Jurkat, Clone E6-1 (cell line): ENCODE measurements at places on chromosomes 6 and 20.

- no peak for DNase-seq
These were observed 208.4 kb upstream of the CNR1 start for GRCh38 chr6:88374553-88374952.

DNA sequence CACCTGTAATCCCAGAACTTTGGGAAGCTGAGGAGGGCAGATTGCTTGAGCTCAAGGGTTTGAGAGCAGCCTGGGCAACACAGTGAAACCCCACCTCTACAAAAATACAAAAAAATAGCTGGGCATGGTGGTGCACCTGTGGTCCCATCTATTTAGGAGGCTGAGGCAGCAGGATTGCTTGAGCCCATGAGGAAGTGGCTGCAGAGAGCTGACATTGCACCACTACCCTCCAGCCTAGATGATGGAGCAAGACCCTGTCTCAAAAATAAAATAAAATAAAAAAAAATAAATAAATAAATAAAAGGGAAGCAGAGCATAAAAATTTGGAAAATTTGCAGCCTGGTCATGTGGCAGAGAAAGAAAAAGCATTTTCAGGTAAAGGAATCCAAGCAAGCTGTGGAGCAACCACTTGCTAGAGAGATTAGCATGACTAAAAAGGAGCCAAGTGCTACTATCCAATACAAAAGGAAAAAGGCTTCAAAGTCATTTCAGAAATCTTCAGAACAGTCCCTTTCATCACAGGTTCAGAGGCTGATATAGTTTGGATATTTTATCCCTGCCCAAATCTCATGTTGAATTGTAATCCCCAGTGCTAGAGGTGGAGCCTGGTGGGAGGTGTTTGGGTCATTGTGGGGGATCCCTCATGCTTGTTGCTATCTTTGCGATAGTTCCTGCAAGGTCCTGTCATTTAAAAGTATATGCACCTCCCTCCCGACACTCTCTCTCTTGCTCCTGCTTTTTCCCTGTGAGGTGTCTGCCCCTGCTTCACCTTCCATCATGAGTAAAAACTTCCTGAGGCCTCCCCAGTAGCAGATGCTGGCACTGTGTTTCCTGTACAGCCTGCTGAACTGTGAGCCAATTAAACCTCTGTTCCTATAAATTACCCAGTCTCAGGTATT, 11.2 kb upstream of the TTK start:
- DNase-seq: no peak

GRCh38 chr6:9481292-9482029, 933.4 kb downstream of the TFAP2A start:
- no peak for DNase-seq

DNA sequence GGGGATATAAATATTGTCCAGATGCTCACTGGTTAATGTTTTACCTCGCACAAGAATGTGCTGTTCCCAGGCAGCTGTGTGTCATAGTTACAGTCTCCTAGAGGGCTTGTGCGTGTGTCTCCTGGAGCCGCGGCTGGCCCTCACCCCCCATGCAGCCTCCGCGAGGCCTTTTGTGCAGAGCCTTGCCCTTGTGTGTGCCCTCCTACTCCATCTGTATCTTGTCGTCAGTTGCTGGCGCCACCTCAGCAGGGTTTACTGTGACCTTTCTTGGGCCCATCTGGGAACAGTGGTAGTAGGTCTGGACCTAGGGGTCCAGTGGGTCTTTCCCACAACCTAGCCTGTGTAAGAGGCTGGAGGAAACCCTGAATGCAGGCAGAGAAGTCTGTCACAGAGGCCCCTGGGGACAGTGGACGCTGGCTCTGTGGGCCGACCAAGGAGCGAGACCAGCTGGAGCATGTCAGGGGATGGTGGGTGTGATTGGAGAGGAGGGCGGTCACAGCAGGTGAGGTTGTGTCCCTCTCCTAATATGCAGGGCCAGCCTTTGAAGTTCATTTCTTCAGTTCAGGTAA, 35.2 kb downstream of the PPP1R14C start:
- no peak for DNase-seq

GRCh38 chr6:44058617-44059358, 68.5 kb downstream of the MRPL14 start:
- DNase-seq: no peak

GRCh38 chr6:156131221-156131903, 645.8 kb upstream of the ARID1B start:
- no peak for DNase-seq

DNA sequence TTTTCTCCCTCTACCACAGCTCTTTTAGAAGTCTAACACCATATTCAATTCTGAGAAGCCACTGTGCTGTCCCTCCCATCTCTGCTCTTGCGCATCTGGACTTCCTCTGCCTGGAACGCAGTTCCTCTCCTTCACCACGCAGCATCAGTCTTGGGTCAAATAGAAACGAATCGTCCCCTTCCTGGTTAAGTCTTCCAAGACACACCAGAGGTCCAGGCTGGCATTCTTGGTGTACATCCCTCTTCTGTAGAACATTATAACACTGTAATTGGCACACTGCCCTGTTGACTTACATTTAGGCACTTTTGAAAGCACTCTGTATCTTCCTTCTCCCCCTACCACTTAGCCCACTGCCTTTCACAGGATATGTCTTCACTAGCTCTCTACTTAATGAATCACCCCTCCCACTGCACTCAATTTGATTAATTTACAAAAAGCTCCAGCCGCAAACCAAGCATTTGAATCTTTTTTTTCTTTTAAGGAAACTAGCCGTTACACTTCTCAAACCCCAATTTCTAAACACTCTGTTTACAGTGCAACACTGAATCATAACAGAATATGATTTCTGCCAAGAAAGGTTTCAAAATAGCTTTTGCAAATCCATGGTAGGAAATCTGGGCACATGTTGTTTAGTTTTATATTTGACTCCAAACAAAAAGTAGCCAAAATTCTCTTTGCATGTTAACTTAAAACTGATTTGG, 140.8 kb upstream of the CARMIL1 start:
- DNase-seq: peak; percentile 91
